ENCODE measurements at places on chromosomes 1 and 21.

DNA sequence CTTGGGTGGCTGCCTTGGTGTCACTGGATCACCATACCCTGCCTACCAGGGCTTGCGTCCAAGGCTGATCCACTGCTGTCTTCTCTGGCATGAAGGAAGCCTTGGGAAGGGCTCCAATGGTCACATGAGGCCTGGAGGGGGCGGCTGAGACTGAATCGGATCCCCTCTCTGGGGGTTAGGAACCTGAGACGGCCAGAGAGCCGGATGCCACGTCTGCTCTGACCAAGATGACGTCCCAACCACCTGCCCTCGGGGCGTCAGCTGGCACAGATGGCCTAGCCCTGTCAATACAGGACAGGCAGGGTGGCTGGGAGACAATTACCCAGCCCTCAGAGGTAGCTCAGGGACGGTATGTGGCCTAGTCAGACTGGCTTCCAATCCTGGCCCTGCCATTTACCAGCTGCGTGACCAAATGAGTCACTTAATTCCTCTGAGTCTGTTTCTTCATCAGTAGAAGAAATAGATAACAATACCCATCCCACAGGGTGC is 5.4 kb downstream of the TRIM62 start:
- DNase-seq, result no peak

DNA sequence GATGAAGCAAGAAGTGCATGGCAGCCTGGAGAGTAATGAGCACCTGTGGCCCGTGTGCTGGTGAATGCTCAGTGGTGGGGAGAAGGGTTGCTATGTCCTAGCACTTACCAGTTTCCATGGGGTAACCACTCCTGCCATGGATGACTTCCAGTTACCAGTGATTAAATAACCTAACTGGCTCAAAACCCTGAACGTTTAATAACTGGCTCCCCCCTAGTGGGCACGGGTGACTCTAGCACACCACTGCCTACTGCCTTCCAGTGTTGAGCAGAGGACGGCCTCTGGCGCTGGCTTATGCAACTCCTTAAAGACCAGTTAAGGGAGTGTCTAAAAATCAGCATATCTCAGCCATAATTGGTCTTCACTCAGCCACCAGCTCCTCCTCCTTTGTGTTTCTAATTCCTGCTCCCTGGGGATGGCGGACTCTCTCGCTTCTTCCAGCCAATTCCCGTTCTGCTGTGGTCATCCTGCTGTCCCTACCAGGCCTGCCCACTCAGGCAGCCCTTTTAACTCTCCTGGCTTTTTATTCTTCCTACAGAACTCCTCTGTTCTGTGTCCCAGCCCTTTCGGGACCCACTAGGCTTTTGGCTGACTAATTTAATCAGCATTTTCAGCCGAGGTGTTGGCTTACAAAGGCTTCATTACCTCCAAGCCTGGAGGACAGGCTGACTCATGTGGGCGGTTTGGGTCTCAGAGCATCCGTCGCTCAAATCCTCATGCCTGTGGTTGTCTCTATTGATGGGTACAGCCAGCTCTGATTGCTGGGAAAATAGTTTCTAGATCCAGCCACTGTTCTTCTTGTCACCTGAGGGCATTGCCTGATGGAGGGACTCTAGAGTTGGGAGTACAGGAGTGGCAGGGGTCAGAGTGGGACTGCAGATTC is 332.4 kb downstream of the CAMTA1 start:
- peak; percentile 12 for DNase-seq

GRCh38 chr1:186768906-186769305 is 59.8 kb upstream of the PLA2G4A start:
- no peak for DNase-seq

GRCh38 chr1:17755120-17755519 is at the start of gene ACTL8:
TSS of gene ACTL8 (plus strand) at chr1:17755333. CDS start at chr1:17823009, 67,676 bp downstream.
- DNase-seq, result no peak

DNA sequence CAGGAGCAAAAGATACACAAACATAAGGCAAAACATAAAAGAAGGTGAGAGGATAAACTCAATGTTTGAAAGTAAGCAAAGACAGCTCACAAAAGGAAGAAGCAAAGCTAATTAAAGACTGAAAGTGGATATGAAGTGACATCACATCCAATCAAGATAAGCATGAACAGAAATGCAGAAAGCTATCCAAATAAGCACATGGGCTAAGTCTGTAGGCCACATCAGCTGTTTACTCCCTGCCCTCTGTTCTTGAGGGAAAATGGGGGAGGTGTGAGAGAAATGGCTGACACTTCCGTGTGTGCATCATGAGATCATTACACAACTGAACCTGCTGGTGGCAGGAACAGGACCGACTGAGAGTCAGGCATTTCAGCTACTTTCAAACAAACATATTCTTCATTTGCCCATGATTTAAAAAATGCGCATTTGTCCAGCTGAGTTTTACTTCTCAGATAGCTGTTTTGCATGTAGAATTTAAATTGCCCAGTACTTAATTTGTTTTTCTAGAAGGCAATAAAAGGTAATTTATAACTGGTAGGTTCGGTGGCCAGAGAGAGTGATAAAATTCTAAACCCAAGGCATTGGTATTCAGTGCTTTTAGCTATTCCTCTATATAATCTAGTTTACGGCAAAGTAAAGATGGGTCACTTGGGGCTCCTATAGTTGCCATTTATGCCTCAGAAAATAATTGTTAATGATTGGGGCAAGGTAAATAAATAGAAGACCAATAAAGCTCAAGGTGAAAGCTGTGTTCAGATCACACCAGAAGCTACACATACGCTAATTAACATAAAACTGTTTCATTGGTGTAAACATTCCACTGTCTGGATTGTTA is 27.2 kb upstream of the MAN1A2 start:
- DNase-seq, result no peak

GRCh38 chr1:25924454-25924853 is 18.2 kb upstream of the STMN1 start:
- no peak for DNase-seq

GRCh38 chr1:63557365-63557987 is 34.2 kb downstream of the EFCAB7 start:
- DNase-seq, result peak; percentile 7

- no peak for DNase-seq
These were observed 20.8 kb upstream of the EPB41 start for GRCh38 chr1:28893403-28894102.

Measured in thyroid gland (tissue), 4 donors.